ENCODE measurements at places on chromosomes 5 and 9.

DNA sequence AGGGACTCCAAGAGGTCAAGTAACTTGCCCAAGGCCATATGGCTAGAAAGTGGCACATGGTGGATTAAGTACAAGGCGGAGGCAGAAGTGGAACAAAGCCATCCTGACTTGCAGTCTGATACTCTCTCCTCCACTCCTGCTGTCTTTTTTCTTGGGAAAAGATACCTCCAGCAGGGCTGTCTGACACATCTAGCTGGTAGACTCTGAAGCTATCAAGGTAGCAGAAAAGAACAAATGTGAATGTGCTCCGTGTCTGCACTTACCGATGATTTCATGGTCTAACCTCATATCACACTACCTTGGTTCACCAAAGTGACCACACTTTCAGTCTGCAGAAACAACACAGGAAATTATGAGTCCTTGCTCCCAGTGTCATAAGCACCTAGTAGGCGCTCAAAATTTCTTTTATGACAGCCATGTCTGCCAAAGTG lies 284.8 kb downstream of the CRB2 start:
- no peak for DNase-seq

- peak; percentile 36 for DNase-seq
Measured at GRCh38 chr9:95003689-95004410, 277.4 kb downstream of the AOPEP start.

GRCh38 chr9:29514862-29515261 lies 1941.6 kb upstream of the C9orf72 start:
- DNase-seq, result no peak

DNA sequence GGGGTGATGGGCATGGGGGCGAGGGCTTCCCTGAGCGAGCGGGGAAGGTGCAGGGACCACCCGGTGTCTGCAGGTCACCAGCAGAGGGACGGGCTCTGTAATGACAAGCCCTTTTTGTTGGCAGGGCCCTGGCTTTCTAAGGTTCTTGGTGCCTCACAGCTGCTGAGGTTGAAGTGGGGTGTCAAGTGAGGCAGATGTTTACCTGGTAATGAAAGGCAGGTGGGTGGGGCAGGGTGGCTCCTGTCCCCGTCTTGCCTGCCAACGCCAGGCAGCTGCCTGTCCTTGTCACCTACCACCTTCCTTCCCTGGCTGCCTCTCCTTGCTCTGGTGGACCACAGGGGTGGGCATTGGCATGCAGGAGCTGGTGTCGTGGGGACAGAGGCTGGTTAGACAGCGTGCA lies 41.0 kb upstream of the SEMA4D start:
- DNase-seq, result no peak

DNA sequence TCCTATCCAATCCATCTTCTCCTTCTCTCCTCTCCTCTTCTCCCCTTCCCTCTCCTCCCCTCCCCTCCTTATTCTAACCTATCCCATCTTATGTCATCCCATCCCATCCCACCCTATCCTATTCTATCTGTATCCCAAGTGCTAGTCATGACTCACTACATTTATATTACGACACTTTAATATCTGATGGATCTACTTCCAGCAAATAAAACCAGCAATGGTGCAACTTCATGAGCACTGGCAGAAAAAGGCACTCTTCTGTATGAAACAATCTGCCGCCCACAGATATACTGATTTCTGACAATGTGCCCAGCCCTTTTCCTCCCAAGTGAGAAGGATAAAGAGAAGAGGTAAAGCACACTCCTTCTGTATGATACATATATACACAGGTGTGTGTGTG lies 86.6 kb upstream of the ANKH start:
- no peak for DNase-seq

DNA sequence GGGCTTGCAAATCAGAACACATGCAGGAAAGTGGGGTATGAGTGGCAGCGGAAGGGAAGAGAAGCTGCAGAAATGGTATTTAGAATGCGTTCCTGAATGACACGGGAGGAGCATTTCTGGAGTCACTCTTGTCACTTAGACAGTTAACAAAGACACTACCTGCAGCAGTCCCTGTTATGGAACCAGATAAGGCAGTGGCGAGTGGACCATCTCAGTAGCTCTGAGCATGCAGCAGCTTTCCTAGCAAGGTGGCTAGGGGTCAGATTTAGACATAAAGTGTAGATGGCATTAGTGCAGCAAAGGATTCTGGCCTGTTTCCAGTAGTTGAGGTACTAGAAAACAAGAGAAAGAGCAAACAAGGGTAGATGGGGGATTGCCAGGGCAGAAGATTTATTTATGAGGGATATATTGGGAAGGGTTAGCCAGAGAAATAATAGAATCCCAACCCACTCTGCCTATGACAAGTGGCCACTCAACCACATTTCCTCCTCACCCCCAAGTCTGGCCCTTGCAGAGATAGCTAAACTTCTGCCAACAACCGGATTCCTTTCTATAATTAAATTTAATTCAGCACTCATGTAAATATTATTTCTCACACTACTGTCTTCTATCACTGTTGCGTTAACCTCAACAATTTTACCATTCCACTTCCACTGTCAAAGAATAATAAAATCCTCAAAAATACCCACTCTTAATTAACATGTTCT lies 201.6 kb downstream of the DCP2 start:
- DNase-seq, result no peak

DNA sequence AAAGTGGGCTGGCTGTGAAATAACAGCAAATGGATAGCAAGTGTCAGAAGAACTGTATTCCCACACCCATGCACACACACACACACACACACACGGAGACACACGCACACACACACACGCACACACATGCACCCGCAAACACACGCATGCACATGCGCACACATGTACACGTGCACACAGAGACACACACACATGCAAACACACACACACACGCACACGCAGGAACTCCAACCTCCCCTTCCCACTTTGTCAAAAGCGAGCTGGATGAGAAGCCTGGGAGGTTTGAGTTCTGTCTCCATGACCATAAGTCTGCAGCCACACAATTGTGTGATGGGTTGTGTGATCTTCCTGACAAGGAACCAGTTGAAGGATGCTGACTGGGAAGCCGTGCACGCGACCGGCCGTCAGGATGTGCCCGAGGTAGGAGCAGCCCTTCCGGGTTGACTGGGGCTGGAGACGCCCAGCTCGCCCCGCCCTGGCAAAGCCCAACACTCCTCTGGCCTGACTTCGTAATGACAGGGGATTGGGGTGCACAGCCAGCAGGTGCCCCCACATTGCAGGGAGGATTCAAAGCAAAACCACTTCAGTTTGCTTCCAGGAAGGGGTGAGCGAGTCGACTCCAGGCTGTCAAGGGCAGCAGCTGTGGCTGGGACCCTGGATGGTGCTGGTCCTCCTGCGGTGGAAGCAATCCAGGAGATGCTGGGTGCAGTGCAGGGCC lies 29.3 kb upstream of the NKD2 start:
- DNase-seq, result no peak

DNA sequence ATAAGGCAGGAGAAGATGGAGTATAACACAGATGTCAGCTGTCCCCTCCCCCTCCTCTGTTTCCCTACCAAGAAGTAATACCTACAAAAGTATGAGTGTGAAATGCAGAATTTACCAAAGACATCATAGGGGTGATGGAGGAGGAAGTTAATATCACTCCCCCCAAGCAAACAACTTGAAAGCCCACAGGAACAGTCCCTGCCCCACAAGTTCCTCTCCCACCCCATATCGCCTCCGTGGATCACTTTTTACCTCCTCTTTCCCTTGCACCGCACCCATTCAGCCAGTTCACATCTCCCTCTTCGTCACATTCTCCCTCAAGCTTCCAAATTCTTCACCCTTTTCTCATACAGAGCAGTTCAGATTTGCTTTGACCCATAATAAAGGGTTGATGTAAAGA lies 7.0 kb upstream of the SIL1 start:
- DNase-seq, result no peak

GRCh38 chr5:52838326-52839015 lies 50.8 kb downstream of the ITGA1 start:
- no peak for DNase-seq

- no peak for DNase-seq
Measured at GRCh38 chr9:126372716-126373115, 46.1 kb downstream of the MVB12B start.

DNA sequence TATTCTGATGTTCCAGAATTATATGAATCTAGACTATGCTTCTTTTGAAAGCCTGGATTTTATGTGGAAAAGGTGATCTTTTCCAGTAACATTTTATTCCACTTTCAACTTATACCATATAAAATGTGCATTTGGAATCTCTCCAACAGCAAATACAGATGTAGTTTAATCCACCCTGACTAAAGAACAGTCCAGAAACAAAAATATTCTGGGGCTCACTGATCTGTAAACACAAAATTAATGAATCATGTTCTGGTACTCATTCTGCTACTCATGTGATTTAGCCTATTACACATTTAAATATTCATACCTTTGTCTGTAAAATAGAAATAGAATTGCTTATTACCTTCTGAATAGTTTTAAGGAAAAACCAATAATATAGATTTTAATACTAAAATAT lies 125.8 kb downstream of the ARRDC3 start:
- DNase-seq, result no peak

- DNase-seq, result no peak
Measured at GRCh38 chr5:78661691-78662090, 13.1 kb upstream of the LHFPL2 start.

DNA sequence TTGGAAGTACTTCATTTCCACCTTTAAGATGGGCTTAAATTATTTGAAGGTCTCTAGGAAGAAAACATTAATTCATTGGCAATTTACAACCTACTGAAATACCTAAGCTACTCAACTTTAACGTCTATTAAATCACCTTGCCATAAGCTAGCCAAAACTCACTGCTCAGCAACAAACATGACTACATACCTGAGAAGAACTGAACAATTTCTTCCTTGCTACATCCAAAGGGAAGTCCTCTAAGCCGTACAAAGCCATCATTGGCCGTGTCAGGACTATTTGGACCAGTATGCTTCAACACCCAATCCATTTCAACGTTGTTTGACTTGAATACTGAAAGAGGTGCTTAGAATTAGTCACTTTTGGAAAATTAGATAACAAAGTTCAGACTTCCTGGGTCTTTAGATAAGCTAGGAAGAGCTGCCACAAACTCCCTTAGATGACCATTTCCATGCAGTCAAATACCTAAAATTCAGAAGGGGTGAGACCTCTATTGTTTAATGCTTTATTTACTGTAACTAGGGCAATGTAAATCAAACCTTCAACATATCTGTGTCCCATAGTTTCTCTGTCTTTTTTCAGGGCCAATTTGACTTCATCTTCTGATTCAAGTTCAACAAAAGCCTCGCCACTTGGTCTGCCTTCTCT lies 2.6 kb downstream of the HNRNPH1 start:
- no peak for DNase-seq

GRCh38 chr9:125325826-125326225 lies 64.2 kb downstream of the GAPVD1 start:
- DNase-seq, result no peak

- DNase-seq, result no peak
Measured at GRCh38 chr5:103174147-103174546, 54.0 kb downstream of the PPIP5K2 start.

GRCh38 chr5:116436674-116437350 lies 137.8 kb downstream of the SEMA6A start:
- no peak for DNase-seq

DNA sequence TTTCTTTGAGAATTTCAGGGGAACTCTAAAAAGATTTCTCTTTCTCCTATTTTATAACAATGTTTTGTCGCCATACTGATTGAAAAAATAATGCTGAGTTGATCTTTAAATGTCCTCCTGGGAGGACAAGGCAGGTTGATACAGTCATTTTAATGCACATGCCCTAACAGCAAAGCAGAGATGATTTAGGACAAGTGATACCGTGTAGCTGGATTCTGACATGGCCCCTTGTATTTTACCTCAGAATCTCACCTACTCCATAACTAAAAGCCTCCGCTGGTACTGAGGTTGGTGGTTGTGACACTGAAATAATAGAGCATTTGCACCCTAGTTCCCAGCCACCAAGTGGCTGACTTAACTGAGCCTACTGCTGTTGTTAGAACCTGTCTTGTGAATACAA lies 811 bp upstream of the LRRTM2 start:
- DNase-seq, result no peak

- no peak for DNase-seq
Measured at GRCh38 chr5:73030995-73031394, 75.2 kb downstream of the FCHO2 start.

- DNase-seq, result no peak
Measured at GRCh38 chr5:1793966-1794900, 5.4 kb downstream of the MRPL36 start.

GRCh38 chr9:6978591-6978990 lies 220.8 kb downstream of the KDM4C start:
- DNase-seq, result no peak

DNA sequence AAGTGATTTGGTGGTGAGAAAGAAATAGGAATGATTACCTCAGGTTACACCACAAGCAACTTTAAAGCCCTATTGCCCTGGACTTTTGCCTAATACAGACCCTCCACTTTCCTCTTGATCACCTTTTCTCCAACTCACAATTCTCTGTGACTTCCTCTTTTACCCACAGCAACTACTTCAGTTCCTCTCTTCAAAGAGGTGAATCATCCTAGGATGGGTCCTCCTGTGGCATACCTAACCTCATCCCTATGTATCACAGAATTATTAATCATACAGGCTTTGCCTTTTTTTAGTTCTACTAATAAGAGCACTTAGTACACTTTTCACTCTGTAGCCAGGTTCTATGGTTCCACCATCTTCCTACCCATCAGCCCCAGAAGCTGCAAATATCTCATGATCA lies 19.6 kb upstream of the INSL6 start:
- DNase-seq, result no peak

GRCh38 chr5:35483780-35484179 lies 133.9 kb upstream of the SPEF2 start:
- no peak for DNase-seq

- DNase-seq, result no peak
Measured at GRCh38 chr5:9209846-9210492, 335.9 kb downstream of the SEMA5A start.

GRCh38 chr9:125464591-125465385 lies 203.2 kb downstream of the GAPVD1 start:
- DNase-seq, result no peak

DNA sequence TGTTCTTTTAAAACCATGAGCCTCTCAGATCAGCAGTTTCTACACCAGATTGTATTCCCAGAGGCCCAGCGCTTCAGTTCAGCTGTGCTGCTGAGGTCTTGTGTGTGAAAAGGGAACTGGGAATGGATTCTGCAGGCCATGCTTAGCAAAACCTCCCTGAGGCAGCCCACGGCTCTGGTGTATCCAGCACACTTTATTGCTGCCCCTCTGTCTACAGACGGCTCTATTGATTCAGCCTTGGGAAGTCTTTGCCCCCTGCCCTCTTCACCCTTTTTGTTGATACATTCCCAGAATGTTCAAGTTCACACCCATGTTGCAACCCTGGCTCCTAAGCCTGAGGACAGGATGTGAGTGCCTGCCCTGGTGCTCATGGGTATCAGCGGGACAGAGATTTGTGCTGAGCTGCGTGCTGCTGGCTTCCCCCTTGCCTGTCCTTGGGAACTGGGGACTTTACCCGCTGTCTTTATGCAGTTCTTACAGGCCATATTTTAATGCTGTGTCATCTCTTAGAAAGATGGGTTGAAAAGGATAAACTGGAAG lies 37.3 kb downstream of the ARHGAP26 start:
- no peak for DNase-seq

DNA sequence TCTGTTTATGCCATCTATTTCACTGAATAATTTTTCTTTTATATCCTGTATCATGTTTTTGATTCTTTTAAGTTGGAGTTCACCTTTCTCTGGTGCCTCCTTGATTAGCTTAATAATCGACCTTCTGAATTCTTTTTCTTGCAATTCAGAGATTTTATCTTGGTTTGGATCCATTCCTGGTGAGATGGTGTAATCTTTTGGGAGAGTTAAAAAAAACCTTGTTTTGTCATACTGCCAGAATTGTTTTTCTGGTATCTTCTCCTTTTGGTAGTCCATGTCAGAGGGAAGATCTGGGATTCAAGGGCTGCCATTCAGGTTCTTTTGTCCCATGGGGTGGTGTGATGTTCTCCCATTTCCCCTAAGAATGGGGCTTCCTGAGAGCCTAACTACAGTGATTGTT lies 800.8 kb upstream of the TYRP1 start:
- no peak for DNase-seq

Data from stimulated activated CD4-positive, alpha-beta T cell treated with anti-CD3 and anti-CD28 coated beads, Interleukin-2, amount 100 ng/mL, for 24 hours (primary cell).